ENCODE measurements at places on chromosomes 4 and X.

GRCh38 chrX:10904220-10904619, 206.9 kb upstream of the HCCS start:
- no peak for DNase-seq

DNA sequence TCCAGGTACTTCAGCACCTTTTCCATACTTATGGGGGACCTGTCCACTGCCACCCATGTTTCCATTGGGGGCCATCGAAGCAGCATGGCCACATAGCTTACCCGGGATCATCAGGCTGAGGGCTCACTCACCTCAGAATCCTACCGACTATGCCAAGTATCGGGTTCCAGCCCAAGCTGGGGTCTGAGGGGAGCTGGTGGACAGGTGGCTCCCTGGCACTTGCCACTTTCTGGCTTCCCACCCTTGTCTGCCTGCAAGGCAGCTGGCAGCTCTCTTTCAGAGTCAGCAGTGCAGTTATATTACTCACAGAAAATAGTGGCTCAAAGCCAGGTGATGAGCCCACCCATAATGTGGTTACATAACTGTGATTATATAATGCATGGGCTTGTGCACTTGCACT, 1153.8 kb downstream of the STIM2 start:
- DNase-seq: no peak

- DNase-seq: no peak
These were observed 60.0 kb downstream of the TMEM164 start for GRCh38 chrX:110062919-110063318.

DNA sequence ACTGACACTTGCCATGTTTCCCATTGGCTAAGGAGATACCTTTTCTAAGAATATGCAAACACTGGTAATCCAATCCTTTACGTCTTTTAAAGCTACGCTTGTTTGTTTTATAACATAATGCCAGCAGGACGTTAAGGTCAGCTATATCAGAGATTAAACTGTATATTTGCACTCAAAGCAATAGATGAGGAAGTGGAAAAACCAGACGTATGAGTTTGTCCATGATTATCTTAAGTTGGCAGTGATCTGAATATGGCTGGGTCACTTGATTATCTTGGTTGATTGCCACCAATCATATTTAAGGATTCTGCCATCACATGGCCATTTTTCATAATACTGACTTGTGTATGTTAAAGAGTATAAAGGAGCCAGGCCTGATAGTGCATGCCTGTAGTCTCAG, 19.4 kb downstream of the TMSB4X start:
- DNase-seq: no peak

DNA sequence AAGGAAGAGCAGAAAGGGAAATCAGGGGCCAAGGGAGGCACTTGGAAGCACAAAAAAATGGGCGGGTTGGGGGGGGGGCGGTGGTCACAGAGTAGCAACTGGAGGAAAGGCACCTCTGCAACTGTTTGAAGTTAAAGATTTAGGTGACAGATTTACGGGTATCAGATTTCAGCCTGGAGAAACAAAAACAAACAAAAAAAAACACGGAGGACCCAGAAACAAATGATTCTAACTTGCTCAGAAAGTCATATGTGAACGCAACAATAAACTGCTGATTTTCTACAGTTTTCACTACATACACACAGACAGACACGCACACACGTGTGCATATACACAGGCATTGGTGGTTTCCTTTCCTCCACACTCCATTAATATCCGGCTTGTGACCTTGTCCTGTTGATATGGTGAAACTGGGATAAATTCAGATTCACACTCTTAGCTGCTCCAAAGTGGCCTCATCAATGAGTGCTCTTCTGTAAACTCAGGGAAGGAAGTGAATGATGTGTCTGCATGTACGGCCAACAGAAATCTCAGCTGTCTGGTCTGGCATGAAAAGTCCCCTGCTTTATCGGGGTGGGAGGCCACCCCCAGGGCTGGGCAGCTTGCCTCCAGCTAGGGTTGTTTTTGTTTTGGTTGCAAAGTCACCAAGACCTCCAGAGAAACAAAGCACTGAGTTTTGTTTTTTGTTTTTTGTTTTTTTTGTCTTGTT, 54.3 kb downstream of the CHST7 start:
- DNase-seq: no peak

Data from activated T-helper 9 cell treated with anti-CD3 and anti-CD28 coated beads, Interleukin-2, amount 50 U/mL, for 16 hours (primary cell).